ENCODE measurements at places on chromosomes 1 and 21.
A peak's percentile ranks its signal among the peaks of the same experiment; 100 is the strongest.

GRCh38 chr1:151871284-151872030 is 17.9 kb upstream of the THEM5 start:
- DNase-seq = no peak

GRCh38 chr1:156552518-156552917 is 19.8 kb downstream of the IQGAP3 start:
- no peak for DNase-seq

- DNase-seq = no peak
Measured at GRCh38 chr1:9730096-9730901, 78.8 kb downstream of the PIK3CD start.

GRCh38 chr1:217026531-217026930 is 303.3 kb upstream of the ESRRG start:
- no peak for DNase-seq

DNA sequence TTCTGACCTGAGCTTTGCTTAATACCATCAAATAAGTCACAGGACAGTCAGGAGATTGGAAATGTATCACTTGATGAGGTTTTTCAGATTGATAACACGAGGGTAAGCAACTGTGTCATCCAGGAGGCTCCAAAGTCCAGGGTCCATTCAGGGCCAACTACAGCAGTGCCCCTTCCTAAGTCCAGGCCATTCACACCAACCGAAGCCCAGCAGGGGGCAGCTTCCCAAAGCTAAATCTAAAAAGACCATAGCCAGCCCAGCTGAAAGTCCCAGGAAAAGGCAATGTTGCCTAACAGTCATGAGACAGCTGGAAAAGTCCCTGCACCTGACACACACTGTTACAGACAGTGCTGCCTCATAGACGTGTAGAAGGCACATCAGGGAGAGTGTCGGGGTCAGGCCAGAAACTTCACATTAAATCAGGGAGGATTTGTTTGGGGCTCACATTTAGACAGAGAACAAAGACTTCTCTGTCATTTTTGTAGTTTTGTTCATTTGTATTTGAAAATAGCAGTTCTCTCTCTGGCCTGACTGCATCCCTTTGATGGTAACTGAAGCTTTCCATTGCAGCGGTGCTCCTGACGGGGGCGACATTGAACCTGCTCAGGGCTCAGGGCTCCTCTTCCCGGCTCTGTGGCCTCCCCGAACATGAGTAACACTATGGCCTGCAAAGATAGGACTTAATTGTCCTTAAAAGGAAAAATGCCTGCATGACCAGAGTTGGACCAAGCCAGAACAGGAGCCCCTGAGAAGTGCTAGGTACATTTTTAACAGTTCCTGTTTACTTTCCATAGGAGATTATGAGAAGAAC is 200.4 kb downstream of the NRIP1 start:
- DNase-seq = peak; percentile 91

DNA sequence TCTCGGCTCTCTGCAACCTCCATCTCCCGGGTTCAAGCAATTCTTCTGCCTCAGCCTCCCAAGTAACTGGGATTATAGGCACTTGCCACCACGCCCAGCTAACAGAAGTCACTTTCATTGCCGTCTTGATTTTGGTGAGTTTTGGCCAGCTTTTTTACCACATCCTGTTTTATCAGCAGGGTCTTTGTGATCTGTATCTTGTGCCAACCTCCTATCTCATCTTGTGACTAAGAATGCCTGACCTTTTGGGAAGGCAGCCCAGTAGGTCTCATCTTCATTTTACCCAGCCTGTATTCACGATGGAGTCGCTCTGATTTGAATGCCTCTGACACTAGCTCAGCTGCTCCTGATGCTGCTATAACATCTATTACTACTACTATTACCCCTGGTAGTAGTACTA is 46.8 kb upstream of the BARHL2 start:
- DNase-seq = no peak

GRCh38 chr1:111904478-111905218 is 84.8 kb downstream of the KCND3 start:
- no peak for DNase-seq

- DNase-seq = no peak
Measured at GRCh38 chr1:81806432-81806770, 5.7 kb downstream of the ADGRL2 start.

DNA sequence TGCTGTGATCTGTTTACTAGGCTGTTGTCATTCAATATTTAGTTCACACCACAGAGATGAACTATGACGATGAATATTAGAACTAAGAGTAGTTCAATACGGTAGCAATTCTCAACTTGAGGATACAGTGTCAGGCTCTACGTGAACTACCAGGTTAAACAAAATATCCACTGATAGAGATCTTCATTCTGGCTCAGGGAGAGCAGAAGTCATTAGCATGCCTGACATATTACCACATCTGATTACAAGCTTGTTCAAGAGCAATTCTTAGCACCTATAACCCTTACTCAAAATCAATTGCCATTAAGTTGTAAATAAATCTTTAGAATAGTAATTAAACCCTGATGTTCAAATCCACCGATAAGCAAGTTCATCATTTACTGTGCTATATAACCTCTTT is 207.2 kb downstream of the CHRM3 start:
- no peak for DNase-seq

DNA sequence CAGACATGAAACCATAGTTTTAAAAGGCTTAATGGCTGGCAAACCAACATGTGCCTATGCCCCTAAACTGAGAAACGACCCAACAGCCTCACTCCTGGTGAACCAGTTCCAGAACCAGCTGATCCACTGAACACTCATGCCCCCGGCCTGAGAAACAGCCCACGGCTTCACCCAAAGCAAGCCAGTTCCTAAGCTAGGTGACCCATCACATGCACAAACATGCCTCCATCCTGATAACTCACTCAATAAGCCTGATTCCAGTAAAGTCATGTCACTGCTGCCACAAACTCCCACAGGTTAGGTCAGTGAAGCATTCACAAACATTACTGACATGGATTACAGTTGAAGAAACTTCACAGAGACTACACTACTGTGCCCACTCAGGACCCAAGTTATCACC is 161.6 kb downstream of the USH2A start:
- DNase-seq = no peak

GRCh38 chr1:201395936-201396335 is 3.2 kb downstream of the LAD1 start:
- DNase-seq = no peak

DNA sequence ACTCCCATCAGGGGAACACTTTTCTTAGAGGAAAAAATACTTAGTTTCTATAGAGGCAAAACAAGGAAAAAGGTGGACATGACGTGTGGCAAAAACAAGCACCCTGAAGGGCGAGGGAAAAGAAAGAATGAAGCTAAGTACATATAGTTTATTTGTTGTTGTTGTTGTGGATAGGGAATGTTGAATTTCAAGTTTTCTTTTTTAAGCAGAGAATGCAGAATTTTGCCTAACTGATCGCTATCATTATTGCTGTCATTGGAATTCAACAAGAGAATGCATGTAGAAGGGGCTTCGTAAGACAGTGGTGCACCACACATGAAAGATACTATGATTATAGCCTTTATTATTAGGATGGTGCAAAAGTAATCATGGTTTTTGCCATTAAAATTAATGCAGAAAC is 144.0 kb downstream of the LMO4 start:
- no peak for DNase-seq

- DNase-seq = no peak
Measured at GRCh38 chr1:197343663-197344273, 75.7 kb downstream of the CRB1 start.

- DNase-seq = no peak
Measured at GRCh38 chr1:219812086-219812485, 116.3 kb downstream of the SLC30A10 start.

DNA sequence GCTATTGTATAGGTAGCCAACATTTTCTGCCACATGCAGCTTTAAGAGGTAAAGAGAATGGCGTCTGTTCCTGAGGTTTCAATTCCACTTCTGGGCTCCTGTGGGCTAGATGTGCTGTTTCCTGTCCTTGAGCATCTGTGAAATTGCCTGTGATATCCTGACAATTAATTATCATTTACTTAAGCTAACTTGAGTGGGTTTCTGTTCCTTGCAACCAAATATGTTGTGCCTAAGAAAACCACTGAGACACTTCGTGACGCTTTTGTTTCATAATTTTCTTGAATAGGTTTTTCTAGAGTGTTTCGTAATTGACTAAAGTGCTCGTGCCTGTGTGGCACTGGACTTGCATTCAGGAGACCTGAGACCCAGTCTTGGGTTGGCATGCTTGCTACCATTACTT is 127.3 kb upstream of the POU3F1 start:
- no peak for DNase-seq

DNA sequence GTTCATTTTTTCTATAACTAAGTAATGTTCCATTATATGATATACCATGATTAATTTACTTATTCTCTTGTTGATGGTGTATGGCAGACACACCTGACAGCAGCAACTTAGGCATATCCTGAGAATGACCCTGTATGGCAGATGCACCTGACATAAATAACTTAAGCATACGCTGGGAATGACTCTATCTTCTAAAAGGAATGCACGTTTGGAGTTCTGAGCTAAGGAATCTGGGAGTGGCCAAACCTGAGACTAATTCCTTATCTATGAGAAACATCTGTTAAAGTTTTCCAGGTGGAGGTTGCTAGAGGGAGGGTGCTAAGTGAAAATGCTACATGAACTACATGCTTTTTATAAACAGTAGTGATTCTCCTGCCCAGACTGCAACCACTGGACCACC is 96.7 kb upstream of the RGS18 start:
- DNase-seq = no peak

GRCh38 chr21:39456665-39457064 is 4.9 kb downstream of the SH3BGR start:
- DNase-seq = peak; percentile 2

All from mesenchymal stem cell (in vitro differentiated cells and primary cell).